ENCODE measurements at places on chromosomes 2 and 18. TPM values are rescaled to one million over a fixed set of nuclear protein-coding genes. Genes with fewer than 3 reads are reported as not detected.

KIAA2012 gene
- total RNA-seq = not detected

TMEM198 gene
- total RNA-seq = under 0.01 TPM

PROKR1 gene
- total RNA-seq = not detected

COX5B gene
- 381 TPM for total RNA-seq

AAMP gene
- total RNA-seq = 211 TPM

SPHKAP gene
- not detected for total RNA-seq

ELOA2 gene
- not detected for total RNA-seq

RGPD3 gene
- 0.21 TPM for total RNA-seq

BBS5 gene
- 2.1 TPM for total RNA-seq

POTEC gene
- total RNA-seq = not detected

GPR35 gene
- 0.85 TPM for total RNA-seq

MALT1 gene
- 68.0 TPM for total RNA-seq

IL1A gene
- total RNA-seq = 230 TPM

SLC11A1 gene
- 1.4 TPM for total RNA-seq

DPY30 gene
- 72.3 TPM for total RNA-seq

CTIF gene
- total RNA-seq = 12.1 TPM

GKN2 gene
- total RNA-seq = not detected

IL1RN gene
- 167 TPM for total RNA-seq

SS18 gene
- 150 TPM for total RNA-seq

MZT2A gene
- 259 TPM for total RNA-seq

SERPINB2 gene
- total RNA-seq = 219 TPM

LRRTM1 gene
- total RNA-seq = not detected

CGREF1 gene
- total RNA-seq = not detected

ASAP2 gene
- 36.9 TPM for total RNA-seq

KIF3C gene
- 1.9 TPM for total RNA-seq

DSG2 gene
- total RNA-seq = 136 TPM

CNRIP1 gene
- total RNA-seq = 0.96 TPM

GLI2 gene
- under 0.01 TPM for total RNA-seq

TGFA gene
- 248 TPM for total RNA-seq

RFX8 gene
- total RNA-seq = not detected

LCT gene
- not detected for total RNA-seq

CD226 gene
- 1.9 TPM for total RNA-seq

PLEKHH2 gene
- total RNA-seq = 1.7 TPM

TMEM247 gene
- not detected for total RNA-seq

CFAP65 gene
- total RNA-seq = under 0.01 TPM

RBKS gene
- 1.1 TPM for total RNA-seq

All from tracheal epithelial cell (primary cell).